Urinary bladder (tissue), 4 donors: ENCODE measurements at places on chromosomes 2 and 18. TPM values are rescaled to one million over a fixed set of nuclear protein-coding genes. Genes with fewer than 3 reads are reported as not detected.

- no peak for DNase-seq
Measured at GRCh38 chr2:128536925-128537620, 218.4 kb upstream of the HS6ST1 start.

DNA sequence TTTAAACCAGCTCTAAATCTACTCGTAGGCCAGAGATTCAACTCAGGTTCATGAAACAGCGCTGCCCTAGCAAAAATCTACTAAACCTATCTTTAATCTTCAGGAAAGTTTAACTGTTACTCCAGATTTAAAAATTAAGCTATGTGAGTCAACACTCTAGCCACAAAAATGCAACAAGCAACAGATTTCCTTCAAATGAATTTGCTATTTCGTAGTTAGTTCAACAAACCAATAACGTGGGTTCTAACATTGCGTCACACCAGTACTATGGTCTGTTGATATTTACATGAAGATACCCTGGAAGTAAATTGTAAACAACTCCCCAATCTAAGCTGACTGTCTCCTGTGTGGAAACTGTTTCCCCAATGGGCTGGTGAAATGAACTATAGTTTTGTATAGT is 71.2 kb downstream of the FIGN start:
- DNase-seq, result no peak

GRCh38 chr2:189049709-189050164 is 75.6 kb downstream of the COL3A1 start:
- no peak for DNase-seq

GRCh38 chr2:65228263-65228750 is 676 bp downstream of the ACTR2 start:
- DNase-seq, result peak; percentile 31

DNA sequence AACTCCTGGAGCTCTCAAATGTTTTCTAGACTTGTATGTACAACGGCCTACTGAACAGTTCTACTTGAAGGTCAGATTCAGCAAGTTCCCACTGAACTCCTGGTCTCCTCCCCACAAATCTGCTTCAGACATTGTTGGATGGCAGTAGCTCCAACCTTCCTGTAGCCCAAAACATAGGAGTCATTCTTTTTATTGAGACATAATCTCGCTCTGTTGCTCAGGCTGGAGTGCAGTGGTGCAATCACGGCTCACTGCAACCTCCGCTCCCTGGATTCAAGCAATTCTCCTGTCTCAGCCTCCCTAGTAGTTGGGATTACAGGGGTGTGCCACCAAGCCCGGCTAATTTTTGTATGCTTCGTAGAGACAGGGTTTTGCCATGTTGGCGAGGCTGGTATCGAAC is 47.3 kb downstream of the QPCT start:
- no peak for DNase-seq

- DNase-seq, result no peak
Measured at GRCh38 chr18:6948281-6949055, 169.1 kb downstream of the LAMA1 start.

DNA sequence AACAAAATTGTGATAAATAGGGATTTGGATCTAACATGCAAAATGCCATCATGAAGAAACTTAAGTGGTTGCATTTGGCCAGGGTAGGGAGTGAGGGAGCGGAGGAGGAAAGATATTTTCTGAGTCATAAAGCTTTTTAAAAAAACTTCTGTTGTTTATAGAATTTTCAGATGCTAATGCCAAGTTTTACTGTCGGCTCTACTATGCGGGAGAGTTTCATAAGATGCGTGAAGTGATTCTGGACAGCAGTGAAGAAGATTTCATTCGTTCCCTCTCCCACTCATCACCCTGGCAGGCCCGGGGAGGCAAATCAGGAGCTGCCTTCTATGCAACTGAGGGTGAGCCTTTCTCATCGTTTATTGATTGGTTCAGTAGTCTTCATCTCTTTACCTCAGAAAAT is 56.0 kb upstream of the PTH2R start:
- DNase-seq, result no peak

DNA sequence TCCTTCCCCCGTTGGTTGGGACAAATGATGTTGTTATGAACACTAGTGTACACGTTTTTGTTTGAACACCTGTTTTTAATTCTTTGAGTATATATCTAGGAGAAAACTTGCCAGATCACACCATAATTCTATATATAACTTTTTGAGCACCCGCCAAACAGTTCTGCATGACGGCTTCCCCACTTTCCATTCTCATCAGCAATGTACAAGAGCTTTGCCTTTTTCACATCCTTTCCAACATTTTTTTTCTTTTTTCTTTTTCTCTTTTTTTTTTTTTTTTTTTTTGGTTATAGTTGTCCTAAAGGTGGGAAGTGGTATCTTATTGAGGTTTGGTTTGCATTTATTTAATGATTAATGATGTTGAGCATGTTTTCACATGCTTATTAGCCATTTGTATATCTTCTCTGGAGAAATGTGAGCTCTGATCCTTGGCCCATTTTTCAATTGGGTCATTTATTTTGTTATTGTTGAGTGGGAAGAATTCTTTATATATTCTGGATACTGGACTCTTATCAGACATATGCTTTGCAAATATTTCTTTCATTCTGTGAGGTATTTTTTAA is 86.9 kb upstream of the ZC3H15 start:
- DNase-seq, result no peak

DNA sequence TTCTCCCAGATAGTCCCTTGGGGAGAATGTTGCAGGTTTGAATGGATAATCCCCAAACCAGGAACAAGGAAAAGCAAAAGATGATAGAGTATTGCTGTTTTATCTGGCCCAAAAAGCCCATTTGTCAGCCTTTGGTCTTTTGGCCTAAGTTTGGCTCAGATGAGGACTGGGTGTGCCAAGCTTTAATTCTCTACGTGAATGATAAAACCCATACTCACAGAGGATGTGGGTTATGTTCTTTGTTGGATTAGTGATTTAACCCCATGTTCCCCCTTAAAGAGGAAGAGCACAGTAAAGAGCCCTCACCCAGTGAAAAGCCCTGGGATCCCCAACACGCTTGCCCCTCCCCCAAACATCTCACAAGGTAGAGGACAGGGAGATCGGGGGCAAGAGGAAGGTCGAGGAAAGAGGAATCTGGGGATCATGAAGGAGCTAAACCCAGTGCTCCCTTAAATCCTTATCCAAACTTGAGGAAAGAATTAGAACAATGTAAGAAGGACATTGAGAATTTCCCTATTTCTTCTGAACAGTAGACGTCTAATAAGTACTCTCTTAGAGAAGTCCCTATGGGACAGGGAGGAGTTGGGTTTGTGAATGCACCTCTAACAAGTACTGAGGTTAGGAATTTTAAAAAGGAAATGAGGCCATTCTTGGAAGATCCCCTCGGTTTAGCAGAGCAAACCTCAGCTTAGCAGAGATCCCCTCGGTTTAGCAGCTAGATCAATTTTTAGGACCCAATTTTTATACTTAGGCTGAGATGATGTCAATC is 105.0 kb downstream of the HIBCH start:
- DNase-seq, result no peak

DNA sequence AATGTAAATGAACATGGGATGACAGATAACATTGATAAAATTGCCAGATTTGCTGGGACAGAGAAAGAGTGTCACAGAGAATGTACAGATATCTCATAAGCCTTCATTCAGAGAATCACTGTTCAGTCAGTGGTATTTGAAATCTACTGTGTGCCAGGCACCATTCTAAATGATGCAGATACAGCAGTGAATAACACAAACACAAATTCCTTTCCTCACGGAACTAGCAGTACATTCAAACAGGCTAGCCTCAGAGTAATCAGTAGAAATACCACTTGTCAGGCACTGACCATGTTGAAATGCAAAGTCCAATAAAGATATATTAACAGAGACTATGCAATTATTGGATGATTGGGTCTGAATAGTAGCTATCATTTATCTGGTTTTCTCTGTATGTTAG is 211.0 kb downstream of the RDH14 start:
- DNase-seq, result no peak

GRCh38 chr2:68388358-68388757 is 23.3 kb downstream of the PLEK start:
- DNase-seq, result no peak

- no peak for DNase-seq
Measured at GRCh38 chr2:178553047-178553446, 72.8 kb downstream of the PLEKHA3 start.

GRCh38 chr2:172834881-172835280 is 99.2 kb downstream of the RAPGEF4 start:
- no peak for DNase-seq

Gene LINC00305
- not detected for polyA plus RNA-seq

Gene GAL3ST2
- not detected for polyA plus RNA-seq

Gene RGPD3
- 0.32 TPM for polyA plus RNA-seq

Gene DES
- polyA plus RNA-seq, result 8,236 TPM
